Left colon (tissue), 2 donors: ENCODE measurements at places on chromosomes 3 and 15. TPM values are rescaled to one million over a fixed set of nuclear protein-coding genes. Genes with fewer than 3 reads are reported as not detected.

Gene ANP32A
- 122 TPM for total RNA-seq

- no peak for DNase-seq
Observed at GRCh38 chr3:15241341-15241740, 35.3 kb downstream of the CAPN7 start.

DNA sequence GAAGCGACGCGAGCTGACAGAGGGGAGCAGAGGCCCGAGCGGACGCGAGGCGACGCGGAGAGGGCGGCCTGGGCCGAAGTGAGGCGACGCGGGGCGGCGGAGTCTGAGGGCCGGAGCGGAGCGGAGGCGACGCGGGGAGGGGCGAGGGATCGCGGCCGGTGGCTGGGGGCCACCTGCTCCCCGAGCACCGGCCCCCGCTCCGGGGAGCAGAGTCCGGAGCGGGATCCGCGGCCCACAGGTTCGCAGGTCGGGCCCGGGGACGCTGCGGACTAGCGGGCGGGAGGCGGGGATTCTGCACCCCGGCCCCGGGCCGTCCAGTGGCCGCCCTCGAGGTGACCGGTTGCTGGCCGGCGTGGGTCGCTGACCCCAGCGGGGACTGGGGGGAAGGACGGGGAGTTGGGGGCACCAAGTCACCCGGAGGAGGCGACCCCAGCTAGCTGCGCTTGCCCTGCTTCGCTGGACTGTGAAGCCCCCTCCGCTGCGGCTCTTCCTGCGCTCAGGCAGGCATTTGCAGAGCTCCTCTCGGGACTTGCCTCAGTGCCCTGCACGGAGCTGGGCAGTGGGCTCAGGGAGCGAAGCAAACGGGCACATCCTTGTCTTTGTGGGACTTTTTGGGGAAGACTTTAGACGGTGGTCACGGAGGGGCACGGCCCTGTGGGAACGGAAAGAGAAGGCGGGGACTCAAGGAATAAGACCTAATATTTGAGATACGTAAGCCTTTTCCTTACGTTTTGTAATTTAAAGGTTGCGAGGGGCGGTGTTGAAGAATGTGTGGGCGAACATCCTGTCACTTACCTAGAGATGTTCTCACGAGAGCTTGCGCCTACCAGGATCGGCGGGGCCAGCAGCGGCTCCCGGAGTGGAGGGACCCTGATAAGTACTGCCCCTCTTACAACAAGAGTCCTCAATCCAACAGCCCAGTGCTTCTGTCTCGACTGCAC, 566 bp downstream of the HMCES start:
- DNase-seq = peak; percentile 49

GRCh38 chr15:65827065-65827464, 35.0 kb upstream of the DENND4A start:
- DNase-seq = no peak

- DNase-seq = no peak
Observed at GRCh38 chr3:43187836-43188479, 82.1 kb upstream of the POMGNT2 start.

DNA sequence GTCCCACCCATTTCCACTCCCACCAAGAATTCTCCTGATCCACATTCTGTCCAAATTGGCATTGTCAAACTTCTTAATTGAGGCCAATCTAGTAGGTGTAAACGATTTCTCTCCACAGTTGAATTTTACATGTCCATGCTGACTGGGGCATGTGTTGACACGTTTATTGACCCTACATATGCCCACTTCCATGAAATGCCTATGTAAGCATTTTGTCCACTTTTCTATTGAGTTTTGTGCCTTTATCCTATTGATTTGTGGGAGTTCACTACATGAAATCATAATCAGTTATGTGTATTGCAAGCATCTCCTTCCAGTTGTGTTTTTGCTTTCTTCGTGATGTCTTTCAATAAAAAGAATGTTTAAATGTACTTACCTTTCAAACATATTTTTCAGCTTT, 141.7 kb upstream of the NSMCE3 start:
- DNase-seq = no peak

Gene CTXND1
- 0.15 TPM for total RNA-seq

GRCh38 chr3:56522374-56522773, 34.6 kb upstream of the CCDC66 start:
- DNase-seq = no peak
